ENCODE measurements at places on chromosomes 3 and 15. TPM values are rescaled to one million over a fixed set of nuclear protein-coding genes. Genes with fewer than 3 reads are reported as not detected.
A peak's percentile ranks its signal among the peaks of the same experiment; 100 is the strongest.

The CCDC32 gene
- 19.7 TPM for total RNA-seq

GRCh38 chr3:10692039-10692622 is 123.9 kb upstream of the SLC6A11 start:
- DNase-seq = no peak

- DNase-seq = no peak
These were observed 126.1 kb downstream of the CHST2 start for GRCh38 chr3:143245692-143246091.

- DNase-seq = no peak
These were observed 627.9 kb downstream of the ZBBX start for GRCh38 chr3:166752214-166752613.

DNA sequence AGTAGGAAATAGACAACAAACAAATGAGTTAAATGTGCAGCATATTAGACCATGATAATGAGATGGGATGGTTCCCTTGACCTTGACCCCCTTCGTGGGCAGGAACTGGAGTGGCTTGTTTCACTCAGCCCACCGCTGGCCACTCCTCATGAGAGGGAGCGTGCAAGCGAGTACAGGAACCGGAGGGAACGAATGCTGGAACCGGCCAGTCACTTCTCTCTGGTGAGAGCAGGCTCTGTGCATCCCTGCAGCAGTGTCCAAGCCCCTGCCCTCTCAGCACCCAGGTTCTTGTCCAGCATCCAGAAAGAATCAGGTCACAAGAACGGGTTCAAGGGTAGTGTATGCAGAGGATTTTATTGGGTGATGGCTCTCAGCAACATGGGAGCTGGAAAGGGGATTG is 17.2 kb upstream of the IREB2 start:
- DNase-seq = no peak

DNA sequence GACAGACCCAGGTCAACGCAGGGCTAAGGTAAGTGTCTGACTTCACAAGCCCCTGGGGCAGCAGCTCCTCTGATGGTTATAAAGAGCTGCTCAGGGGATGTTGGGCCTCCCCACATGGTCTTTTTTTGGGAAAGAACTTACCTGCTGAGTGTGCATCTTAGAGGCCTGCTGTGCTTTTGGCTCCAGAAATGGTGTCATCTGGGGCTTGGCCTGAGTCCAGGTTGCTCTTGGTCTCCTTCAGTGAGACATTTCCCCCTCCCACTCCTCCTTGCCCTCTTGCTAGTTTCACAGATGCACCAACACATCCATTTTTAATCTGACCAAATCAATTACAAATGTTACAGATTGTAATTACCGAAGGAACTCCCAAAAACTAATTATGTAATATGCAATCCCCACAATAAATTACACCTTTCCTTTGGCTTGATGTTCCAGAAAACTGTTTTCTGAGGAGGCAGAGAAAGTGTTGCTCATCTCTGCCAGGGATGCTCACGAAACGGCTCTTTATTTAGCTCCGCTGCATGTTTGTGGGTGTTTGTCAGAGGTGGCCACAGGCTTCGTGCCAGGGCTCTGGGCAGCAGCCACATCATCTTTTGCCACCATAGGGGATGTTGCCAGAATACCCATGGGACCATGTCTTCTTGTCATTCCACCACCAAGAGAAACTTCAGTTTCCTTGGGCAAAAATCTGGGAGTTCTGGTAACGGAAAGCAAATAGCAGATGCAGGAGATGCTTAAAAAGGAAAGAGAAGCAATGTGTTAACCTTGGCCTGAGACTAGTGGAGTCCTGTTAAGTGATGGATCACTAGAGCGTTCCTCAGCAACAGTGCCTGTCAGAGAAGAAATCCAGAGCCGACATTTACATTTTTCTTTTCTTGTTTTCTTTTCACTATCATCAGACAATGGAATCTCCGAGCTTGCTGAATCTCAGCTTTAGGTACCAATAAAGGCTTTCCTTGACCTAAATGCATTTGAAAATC is 799.9 kb downstream of the AGBL1 start:
- no peak for DNase-seq

GRCh38 chr3:167406876-167407492 is 26.9 kb upstream of the ZBBX start:
- DNase-seq = peak; percentile 34

- no peak for DNase-seq
These were observed 804.2 kb upstream of the NECTIN3 start for GRCh38 chr3:110267304-110267845.

- no peak for DNase-seq
These were observed 24.5 kb downstream of the NIPA1 start for GRCh38 chr15:22810853-22811338.

The FANCD2OS gene
- total RNA-seq = not detected

- no peak for DNase-seq
These were observed 39.3 kb upstream of the SSR3 start for GRCh38 chr3:156594219-156594683.

The SPTBN5 gene
- total RNA-seq = 2.7 TPM

- no peak for DNase-seq
These were observed 8.7 kb upstream of the CAMK1 start for GRCh38 chr3:9778143-9779074.

The RASGRF1 gene
- total RNA-seq = 0.51 TPM

The TUSC7 gene
- total RNA-seq = not detected

GRCh38 chr3:55244247-55244646 is 242.9 kb downstream of the WNT5A start:
- no peak for DNase-seq

The PLCL2 gene
- total RNA-seq = 10.7 TPM

GRCh38 chr3:142973217-142974009 is 9.9 kb upstream of the PAQR9 start:
- DNase-seq = no peak

The SPTSSB gene
- not detected for total RNA-seq

The IL17RE gene
- 0.13 TPM for total RNA-seq

The AMIGO3 gene
- not detected for total RNA-seq

DNA sequence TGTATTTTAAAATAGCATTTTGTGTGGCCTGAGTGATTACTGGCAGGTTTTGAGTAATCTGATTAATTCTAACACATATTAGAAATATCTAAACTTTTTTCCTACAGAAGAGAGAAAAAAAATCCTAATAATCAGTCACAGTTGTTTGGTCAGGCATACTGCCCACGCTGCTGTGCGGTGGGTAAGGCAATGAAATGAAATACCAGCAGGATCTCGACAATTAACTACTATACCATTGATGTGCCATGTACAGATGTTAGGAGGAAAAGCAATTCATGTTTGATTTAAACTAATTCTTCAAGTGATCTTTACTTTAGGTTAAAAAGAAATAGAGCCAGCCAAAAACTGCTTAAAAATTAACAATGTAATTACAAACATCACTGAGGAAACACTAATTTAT is 5.2 kb downstream of the GRAMD2A start:
- DNase-seq = no peak

- DNase-seq = no peak
These were observed 117.7 kb downstream of the MYLK start for GRCh38 chr3:123766193-123767008.

- DNase-seq = no peak
These were observed 28.5 kb upstream of the CFAP161 start for GRCh38 chr15:81105545-81105944.
